ENCODE measurements at places on chromosomes 5 and 9.

- no peak for DNase-seq
These were observed 542.1 kb upstream of the MEF2C start for GRCh38 chr5:89425062-89425461.

DNA sequence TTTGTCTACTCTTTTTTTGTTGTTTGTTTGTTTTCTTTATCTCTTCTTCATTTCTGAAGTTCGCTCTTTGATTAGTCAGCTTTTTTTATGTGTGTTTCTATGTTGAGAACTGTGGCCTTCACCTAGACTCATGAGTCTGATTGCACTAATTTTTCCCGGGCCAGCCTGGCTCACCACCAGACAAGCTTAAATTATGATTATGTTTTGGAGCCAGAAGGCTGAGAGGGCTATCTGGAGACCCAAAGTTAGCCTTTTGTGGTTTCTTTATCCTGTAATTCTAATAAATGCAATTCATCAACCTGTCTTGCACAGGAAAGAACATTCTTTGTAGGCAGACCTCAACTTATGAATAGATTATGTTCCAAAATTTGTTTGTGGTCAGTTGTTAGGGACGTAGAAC lies 20.8 kb upstream of the ACTBL2 start:
- no peak for DNase-seq

- no peak for DNase-seq
These were observed 367.0 kb upstream of the DAP start for GRCh38 chr5:11128021-11128420.

DNA sequence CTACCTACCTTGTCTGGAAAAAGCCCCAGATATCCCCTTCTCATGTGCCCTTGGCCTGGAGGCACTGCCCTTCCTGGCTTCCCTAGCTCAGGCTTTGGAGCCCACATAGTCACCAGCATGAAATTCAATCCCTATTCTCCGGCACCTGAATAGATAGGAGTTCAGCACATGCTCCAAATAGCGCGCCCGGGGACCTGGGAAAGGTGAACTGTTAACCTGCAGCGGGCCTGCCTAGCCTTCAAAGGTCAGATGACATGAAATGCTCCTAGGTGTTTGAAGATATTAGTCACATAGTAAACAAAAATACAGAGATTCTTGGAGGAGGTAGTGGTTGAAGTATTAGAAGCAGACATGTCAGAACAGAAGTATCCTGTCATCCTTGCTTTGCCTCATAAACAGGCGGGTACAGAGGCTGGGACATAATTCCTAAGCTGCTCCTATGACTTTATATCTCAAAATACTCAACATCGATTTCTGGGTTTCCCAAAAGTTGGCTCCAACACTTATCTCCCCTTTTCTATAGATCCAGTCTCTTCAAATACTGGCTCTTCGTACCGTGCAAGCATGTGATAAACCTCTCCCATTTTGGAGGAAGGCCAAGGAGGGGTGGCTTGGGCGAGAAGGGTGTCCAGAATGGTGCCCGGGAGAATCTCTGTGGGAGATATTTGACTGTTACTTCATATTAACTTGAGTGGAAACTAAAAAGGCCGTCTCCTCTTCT lies 88.0 kb upstream of the ANKH start:
- no peak for DNase-seq

DNA sequence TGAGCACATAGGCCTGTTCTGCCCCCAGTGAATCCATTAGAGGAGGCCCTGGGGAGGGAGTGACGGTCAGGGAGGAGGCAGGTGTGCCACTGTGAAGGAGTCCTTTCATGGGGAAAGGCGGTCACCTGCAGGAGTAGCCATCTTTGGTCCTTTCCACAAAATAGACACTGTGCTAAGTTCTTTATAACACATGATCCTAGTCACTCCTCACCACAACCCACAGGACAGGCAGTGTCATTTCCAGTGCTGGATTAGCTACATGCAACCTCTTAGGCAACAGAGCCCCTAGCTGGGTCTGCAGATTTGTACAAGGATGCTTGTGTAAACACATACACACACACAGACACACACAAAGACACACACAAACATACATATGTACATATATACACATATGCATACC lies 18.3 kb downstream of the DOCK2 start:
- DNase-seq = no peak

GRCh38 chr9:126701813-126702140 lies 88.0 kb downstream of the LMX1B start:
- DNase-seq = no peak

GRCh38 chr5:168023191-168023590 lies 268.3 kb upstream of the WWC1 start:
- DNase-seq = no peak

DNA sequence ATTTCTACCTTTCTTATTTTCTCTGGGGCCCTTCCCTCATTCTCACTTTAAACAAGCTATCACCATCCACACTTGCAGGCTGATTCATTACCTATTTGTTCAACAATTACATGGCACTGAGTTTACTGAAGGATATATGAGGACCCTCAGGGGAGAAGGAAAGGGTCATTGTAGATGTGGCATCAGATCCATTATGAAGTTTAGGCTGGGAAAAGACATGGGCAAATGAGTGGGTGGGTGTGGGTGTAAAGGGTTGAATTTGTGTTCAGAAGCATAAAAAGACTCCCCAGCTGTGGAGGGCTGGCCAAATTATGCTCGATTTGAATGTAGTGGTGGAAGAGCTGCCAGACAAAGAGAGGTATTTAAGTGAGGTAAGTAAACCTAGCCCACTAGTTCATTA lies 55.9 kb upstream of the MTAP start:
- DNase-seq = no peak

- DNase-seq = no peak
These were observed 260.7 kb upstream of the KCNN2 start for GRCh38 chr5:114101153-114101552.

- DNase-seq = no peak
These were observed 22.8 kb downstream of the IGIP start for GRCh38 chr5:140148508-140148907.

DNA sequence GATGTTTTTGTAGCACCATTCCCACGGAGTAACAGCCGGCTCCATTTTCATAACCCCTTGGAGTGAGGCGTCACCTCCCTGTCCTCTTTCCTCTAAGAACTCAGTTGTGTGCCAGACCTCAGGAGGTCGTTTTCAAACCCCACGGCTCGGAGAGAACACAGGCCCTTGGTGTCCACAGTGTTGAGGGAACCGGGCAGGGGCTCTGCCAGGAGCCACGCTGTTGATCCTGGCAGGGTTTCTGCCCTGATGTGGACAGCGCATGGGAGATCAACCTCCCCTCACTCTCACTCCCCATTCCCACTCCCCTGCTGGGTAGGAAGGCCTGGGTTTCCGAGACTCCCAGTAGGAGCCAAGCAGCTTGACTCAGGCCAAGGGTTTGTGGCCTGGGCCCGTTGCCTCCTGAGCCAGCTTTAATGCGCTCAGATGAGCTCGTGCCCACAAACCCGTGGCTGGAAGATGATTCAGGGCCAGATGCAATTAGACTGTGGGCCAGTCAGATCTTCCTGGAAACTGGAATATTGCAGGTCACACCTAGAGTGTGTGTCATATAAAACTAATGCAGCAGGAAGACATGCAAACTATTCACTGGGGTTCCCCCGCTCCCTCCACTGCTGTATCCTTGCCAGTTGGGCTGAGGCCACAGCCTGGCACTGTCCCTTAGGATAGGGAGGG lies 133.4 kb downstream of the SLC12A2 start:
- DNase-seq = no peak

DNA sequence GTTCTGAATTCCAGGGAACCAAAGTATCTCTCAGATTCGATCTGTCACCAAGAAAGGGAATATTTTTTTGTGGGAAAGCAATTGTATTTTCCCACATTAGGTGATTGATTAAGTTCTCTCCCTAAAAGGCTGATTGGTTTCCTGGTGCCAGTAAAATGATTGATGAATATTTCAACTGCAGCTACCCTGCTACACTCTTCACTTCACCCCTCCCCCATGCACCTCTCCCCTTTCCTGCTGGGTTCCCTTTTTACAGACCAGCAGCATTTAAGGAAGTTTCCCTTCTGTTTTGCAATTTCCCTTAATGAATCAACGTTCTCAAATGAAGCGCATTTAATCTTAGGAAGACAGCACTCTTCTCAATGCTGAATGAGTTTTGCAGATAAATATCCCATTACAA lies 13.1 kb downstream of the NR6A1 start:
- no peak for DNase-seq

DNA sequence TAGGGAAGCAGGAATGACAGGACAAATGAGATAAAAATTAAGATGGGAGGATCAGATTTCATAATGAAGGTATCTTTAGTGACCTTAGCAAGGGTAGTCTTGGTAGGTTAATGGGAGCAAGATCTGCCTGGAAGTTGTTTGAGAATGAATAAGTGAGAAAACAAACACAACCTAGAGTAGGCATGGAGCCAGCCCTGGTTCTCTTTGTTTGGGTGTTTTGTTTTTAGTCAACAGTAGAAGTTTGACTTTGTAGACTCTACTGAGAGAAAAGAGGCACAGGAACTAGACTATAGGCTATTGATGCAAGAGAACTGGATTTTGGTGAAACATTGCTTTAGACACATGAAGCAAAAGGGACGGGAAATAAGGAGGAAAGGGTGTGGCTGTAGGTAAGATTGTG lies 40.3 kb downstream of the KCNN2 start:
- DNase-seq = no peak

- no peak for DNase-seq
These were observed 31.6 kb downstream of the TAF11L14 start for GRCh38 chr5:17665836-17666235.

GRCh38 chr9:93827545-93828330 lies 127.4 kb downstream of the BARX1 start:
- no peak for DNase-seq

DNA sequence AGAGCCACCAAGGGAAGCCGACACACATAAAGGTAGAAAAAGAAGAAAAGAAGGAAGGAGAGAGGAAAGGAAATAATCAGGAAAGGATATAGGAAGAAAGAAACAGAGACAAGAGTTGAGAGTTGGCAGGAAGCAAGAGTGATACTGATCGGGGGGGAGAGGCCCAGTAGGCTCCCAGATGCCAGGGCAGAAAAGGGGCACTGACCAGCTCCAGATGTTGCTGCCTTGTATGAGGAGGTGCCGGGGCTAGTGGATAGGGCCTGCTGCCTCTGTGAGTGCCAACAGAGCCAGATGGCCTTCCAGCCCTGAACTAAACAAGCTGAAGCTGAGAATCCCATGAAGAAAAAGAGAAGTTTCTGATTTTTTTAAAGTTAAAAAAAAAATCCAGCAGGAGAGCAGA lies 82.0 kb upstream of the TRIM32 start:
- DNase-seq = no peak

GRCh38 chr5:131647048-131647769 lies 12.2 kb upstream of the RAPGEF6 start:
- DNase-seq = no peak

GRCh38 chr9:18531136-18532065 lies 57.4 kb downstream of the ADAMTSL1 start:
- DNase-seq = no peak

DNA sequence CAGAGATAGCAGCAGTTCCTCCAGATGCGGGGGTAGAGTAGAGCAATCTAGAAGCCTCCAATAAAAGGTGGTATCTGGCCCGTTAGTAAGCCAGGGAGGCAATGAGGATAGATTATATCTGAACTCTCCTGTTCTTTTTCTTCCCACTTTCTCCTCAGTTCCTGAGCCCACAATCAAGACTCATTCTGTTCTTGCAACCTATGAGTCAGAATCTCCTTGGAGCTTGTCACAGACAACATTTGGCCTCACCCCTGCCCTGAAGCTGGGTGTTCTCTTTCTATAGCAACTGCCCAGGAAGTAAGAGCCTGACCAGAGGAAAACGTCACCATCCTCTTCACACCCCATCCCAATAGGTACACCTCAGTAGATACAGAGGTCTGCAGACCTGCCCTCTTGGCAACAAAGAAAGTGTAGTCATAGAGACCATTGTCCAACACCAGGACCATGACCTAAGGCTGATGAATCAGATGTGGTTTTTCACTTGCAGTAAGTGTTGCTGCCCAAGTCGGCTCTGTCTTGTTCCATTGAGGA lies 76.3 kb upstream of the PCA3 start:
- DNase-seq = no peak

Measured in activated naive CD4-positive, alpha-beta T cell (primary cell).